ENCODE measurements at places on chromosomes 7 and 10. TPM values are rescaled to one million over a fixed set of nuclear protein-coding genes. Genes with fewer than 3 reads are reported as not detected.

Gene RNF32
- 1.0 TPM for total RNA-seq

Gene ESYT2
- total RNA-seq = 106 TPM

Gene TFPI2
- total RNA-seq = 19.3 TPM

Gene FBXO24
- 1.6 TPM for total RNA-seq

Gene FAM241B
- total RNA-seq = not detected

Gene SH2D4B
- 0.16 TPM for total RNA-seq

Gene FLNC
- 136 TPM for total RNA-seq

Gene CALN1
- 0.42 TPM for total RNA-seq

Gene INSYN2A
- 8.8 TPM for total RNA-seq

Gene EPHB6
- total RNA-seq = 10.8 TPM

Gene GPR85
- total RNA-seq = 15.3 TPM

Gene KIF20B
- total RNA-seq = 24.5 TPM

Measured in urinary bladder (tissue), 4 donors.